ENCODE measurements at places on chromosomes 7 and 10.

- no peak for DNase-seq
Measured at GRCh38 chr10:4851846-4852245, 25.8 kb downstream of the AKR1E2 start.

GRCh38 chr7:28112012-28112411 lies 68.6 kb downstream of the JAZF1 start:
- no peak for DNase-seq

GRCh38 chr7:24908727-24909126 lies 71.3 kb downstream of the OSBPL3 start:
- no peak for DNase-seq

GRCh38 chr10:83083831-83084230 lies 1055.5 kb upstream of the GHITM start:
- no peak for DNase-seq

DNA sequence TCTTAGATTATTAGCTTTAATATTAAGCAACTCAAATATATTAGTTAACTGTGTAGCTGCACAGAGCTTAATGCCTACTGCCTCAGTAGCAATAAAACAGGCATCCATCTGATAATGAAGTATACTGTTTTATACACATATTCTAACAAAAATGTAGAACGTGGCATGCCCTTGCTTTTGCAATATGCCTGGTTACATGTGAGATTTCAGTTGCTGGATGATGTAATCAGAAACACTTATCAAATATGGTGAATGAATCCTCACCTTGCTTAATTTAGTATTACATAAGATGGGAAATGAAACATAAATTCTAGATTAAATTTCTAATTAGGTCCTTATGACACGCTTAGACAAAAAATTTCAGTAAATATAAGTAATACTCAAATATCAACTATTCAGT lies 8.0 kb downstream of the DNAJC1 start:
- DNase-seq: no peak

- DNase-seq: no peak
Measured at GRCh38 chr10:48330269-48330668, 23.8 kb downstream of the MAPK8 start.

GRCh38 chr7:23415198-23415597 lies 55.1 kb downstream of the IGF2BP3 start:
- DNase-seq: no peak

GRCh38 chr10:71354776-71355175 lies 35.7 kb downstream of the SLC29A3 start:
- no peak for DNase-seq

DNA sequence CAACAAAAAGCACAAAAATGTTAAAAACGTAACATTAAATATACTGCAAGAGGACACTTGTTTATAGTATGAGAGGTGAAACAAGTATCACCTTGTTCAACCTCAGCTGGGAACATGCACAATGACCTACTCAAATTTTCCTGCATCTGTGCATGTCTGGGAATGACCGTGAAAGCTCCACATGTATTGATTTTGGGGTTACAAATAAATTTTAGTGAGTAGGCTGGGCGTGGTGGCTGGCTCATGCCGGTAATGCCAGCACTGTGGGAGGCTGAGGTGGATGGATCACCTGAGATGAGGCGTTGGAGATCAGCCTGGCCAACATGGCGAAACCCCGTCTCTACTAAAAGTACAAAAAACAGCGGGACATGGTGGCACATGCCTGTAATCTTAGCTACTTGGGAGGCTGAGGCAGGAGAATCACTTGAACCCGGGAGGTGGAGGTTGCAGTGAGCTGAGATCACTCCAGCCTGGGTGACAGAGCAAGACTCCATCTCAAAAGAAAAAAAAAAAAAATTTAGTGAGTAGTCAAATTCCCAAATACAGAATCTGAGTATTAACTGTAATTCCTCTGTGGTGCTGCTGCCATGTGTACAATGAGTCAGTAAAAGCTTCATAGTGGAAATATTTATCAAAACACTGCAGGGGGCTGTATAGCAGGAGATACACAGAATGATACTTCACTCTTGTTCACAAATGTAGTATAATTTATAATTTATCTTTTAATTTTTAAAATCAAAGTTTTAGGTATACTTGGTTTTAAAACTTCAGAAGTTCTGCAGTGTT lies 41.1 kb downstream of the SUGCT start:
- no peak for DNase-seq

GRCh38 chr10:72250666-72251065 lies 23.1 kb upstream of the DDIT4 start:
- no peak for DNase-seq

GRCh38 chr10:77090381-77091356 lies 546.9 kb downstream of the KCNMA1 start:
- DNase-seq: no peak

GRCh38 chr7:72152161-72153131 lies 259.7 kb downstream of the CALN1 start:
- DNase-seq: no peak

DNA sequence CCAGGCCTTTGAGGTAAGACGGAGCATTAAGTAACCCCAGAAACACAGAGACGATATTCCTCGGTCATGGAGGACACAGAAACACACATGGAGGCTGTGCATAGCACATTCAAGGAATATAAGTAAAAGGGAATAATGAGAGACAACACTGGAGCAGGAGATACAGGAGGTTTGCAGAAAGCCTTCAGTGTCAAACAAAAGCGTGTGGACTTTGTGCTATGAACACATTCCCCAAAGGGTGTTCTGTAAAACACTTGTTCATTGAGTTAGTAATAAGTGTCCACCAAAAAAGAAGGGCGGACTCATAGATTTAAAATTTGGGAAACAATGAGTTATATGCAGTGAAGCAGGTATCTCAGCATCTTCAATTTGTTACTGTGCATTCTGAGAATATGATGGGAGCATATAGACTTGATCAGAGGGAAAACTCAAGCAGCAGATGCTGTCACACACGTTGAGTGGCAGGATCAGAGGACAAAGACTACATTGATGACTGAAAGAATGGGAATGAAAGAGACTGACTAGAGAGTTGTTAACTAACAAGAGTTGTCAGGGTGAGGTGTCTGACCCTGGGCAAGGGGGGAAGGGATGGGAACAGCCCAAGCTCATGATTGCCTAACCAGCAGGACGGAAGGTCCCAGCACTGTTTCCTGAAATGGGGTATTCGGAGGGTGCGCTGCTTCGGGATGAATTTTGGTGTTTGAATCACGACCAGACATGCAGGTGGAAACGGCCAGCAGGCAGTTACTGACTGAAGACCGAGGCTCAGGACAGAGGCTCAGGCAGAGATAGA lies 85.2 kb upstream of the VIPR2 start:
- DNase-seq: no peak

DNA sequence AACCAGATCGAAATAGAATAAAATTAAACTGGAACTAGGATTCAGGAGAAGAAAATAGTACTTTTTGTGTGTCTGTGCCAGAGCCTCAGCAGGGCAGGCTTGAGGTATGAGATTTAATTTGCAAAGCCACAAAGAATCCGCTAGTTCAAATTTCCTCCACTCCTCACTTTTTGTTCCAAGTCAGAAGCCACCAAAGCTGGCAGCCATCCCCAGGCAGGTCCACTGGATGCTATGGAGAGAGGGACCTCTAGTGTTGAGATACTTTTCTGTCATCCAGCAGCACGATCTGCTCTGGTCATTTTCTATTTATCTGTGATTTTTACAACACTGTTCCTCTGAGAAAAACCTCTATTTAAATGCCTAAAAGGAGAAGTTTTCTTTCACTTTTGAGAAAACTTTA lies 147.9 kb upstream of the FRMD4A start:
- DNase-seq: no peak

GRCh38 chr7:29878081-29878688 lies 71.9 kb downstream of the WIPF3 start:
- no peak for DNase-seq

- DNase-seq: no peak
Measured at GRCh38 chr10:51364674-51365073, 290.4 kb downstream of the PRKG1 start.
